ENCODE measurements at places on chromosomes 16 and 17. TPM values are rescaled to one million over a fixed set of nuclear protein-coding genes. Genes with fewer than 3 reads are reported as not detected.

Gene ANKRD40CL
- total RNA-seq: not detected

Gene CA5A
- not detected for total RNA-seq

Gene PERCC1
- not detected for total RNA-seq

Gene CACNG3
- not detected for total RNA-seq

Gene CDRT15L2
- not detected for total RNA-seq

Gene COX4I1
- total RNA-seq: 421 TPM

Gene CCDC40
- total RNA-seq: 5.2 TPM

Gene TMEM238L
- total RNA-seq: not detected

Gene TMIGD1
- total RNA-seq: not detected

Gene UBTF
- 64.2 TPM for total RNA-seq

Gene TPSG1
- not detected for total RNA-seq

Gene NKD1
- not detected for total RNA-seq

Gene MYH11
- total RNA-seq: not detected

Gene CCL8
- not detected for total RNA-seq

Gene GAS7
- total RNA-seq: 22.2 TPM

Gene PRSS27
- 1.3 TPM for total RNA-seq

Gene ZDHHC1
- 7.6 TPM for total RNA-seq

Gene UBFD1
- total RNA-seq: 89.1 TPM

Gene CIBAR2
- not detected for total RNA-seq

Gene HOXB1
- total RNA-seq: not detected

Gene LRRC75A
- total RNA-seq: 6.1 TPM

Gene HID1
- 0.33 TPM for total RNA-seq

Gene OR4D1
- not detected for total RNA-seq

Gene ATP2C2
- not detected for total RNA-seq

Gene PLCG2
- total RNA-seq: 0.09 TPM

Gene FOXN1
- not detected for total RNA-seq

Gene PCGF2
- total RNA-seq: 4.8 TPM

Gene MYH3
- total RNA-seq: 0.45 TPM

Gene KRTAP2-1
- total RNA-seq: not detected

Gene SLC35G6
- total RNA-seq: not detected

Gene CRYBA1
- total RNA-seq: not detected

Gene EXOC3L1
- 0.98 TPM for total RNA-seq

Gene UTS2R
- not detected for total RNA-seq

Gene BCAR1
- 26.9 TPM for total RNA-seq

Gene WFDC1
- not detected for total RNA-seq

Gene MT1E
- total RNA-seq: 103 TPM

Gene TBC1D28
- total RNA-seq: not detected

Gene RAB26
- 3.6 TPM for total RNA-seq

Gene CTRL
- total RNA-seq: 0.27 TPM

Gene KCNJ18
- total RNA-seq: not detected

Gene NRN1L
- total RNA-seq: not detected

Gene HOXB8
- 0.09 TPM for total RNA-seq

Gene FBXW10B
- total RNA-seq: not detected

All from fibroblast of the aortic adventitia (primary cell).